ENCODE measurements at places on chromosomes 4 and X.

DNA sequence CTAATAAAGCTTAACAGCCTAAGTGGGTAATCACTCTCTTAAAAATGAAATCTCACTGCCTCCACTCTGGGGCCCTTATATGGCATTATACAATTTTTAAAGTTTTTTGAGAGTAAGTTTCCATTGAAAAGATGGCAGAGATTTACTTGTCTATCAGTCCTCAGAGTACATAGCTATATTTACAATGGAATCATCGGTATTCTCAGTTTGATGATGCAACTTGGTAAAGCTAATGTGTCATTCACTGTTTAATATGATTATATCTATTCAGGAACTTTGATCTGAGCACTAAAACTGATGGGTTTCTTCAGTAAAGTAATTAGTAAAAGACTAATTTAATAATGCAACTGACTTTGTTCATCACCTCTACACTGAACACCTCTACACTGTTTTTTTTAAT lies 51.6 kb downstream of the CT47B1 start:
- no peak for DNase-seq

- peak; percentile 40 for DNase-seq
Observed at GRCh38 chr4:125283707-125284279, 31.0 kb upstream of the FAT4 start.

- no peak for DNase-seq
Observed at GRCh38 chr4:76688619-76689144, 209.3 kb downstream of the SOWAHB start.

- DNase-seq, result no peak
Observed at GRCh38 chr4:85869181-85869580, 394.2 kb downstream of the ARHGAP24 start.

GRCh38 chr4:153679486-153679885 lies 4.6 kb upstream of the TLR2 start:
- DNase-seq, result no peak

DNA sequence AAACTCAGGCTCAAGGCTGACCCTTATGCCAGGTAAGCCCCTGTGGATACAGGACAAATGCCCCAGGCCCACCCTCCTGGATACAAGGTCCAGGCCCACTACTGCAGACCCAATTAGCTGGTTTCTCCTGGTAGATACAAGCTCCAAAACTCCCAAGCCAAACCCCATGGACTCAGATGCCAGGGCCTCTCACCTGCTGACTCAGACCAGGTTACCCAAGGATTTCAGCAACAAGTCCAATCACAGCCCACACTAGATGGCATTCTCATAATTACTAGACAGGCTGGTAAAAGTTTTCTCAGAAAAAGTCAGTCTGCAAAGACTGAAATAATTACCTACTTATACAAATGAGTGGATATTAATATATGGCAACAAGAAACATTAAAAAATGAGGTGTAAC lies 87.0 kb downstream of the KLF8 start:
- DNase-seq, result no peak

- no peak for DNase-seq
Observed at GRCh38 chrX:118502161-118502789, 6.7 kb downstream of the DOCK11 start.

DNA sequence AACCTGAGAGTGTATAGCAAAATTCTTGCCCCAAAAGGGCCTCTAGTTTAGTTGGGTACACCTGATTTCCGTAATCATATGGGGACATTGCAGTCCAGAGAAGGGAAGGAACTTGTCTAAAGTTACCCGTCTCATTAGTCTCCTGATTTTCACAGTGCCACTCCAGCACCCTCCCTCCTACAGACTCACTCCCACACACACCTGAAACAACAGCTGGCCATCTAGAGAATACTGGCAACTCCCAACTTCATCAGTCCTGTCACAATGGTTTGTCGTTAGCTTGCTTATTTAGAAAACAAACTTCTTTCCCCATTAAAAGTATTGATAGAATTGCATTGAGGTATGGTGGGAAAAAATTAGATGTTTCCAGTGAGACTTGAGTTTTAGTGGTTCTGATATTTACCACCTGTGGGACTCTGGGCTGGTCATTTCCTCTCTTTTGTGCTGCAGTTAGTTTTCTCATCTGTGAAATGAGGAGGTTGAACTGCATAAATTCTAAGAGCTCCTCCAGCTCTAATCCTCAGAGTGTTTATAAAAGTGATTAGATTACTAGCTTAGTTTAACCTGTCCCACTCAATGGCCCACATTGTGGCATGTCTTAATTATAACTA lies 1.7 kb downstream of the IL13RA1 start:
- no peak for DNase-seq

Data from fibroblast of the conjunctiva (primary cell).